ENCODE measurements at places on chromosomes 5 and 9. TPM values are rescaled to one million over a fixed set of nuclear protein-coding genes. Genes with fewer than 3 reads are reported as not detected.

PLAC8L1 gene
- total RNA-seq: 2.2 TPM

DMRT2 gene
- 0.56 TPM for total RNA-seq

NKD2 gene
- 41.7 TPM for total RNA-seq

CCNJL gene
- total RNA-seq: 123 TPM

GRCh38 chr5:57176350-57176857 lies 2.5 kb downstream of the GPBP1 start:
- DNase-seq: no peak

GRCh38 chr5:177313561-177314259 lies 2.0 kb upstream of the MXD3 start:
- DNase-seq: no peak

- no peak for DNase-seq
Observed at GRCh38 chr5:133688391-133688790, 76.0 kb upstream of the FSTL4 start.

GRCh38 chr5:127389601-127390000 lies 99.0 kb downstream of the MEGF10 start:
- no peak for DNase-seq

- DNase-seq: no peak
Observed at GRCh38 chr5:73911761-73912393, 285.9 kb downstream of the ARHGEF28 start.

Measured in glutamatergic neuron (in vitro differentiated cells).